ENCODE measurements at places on chromosomes 1 and 21. TPM values are rescaled to one million over a fixed set of nuclear protein-coding genes. Genes with fewer than 3 reads are reported as not detected.

DNA sequence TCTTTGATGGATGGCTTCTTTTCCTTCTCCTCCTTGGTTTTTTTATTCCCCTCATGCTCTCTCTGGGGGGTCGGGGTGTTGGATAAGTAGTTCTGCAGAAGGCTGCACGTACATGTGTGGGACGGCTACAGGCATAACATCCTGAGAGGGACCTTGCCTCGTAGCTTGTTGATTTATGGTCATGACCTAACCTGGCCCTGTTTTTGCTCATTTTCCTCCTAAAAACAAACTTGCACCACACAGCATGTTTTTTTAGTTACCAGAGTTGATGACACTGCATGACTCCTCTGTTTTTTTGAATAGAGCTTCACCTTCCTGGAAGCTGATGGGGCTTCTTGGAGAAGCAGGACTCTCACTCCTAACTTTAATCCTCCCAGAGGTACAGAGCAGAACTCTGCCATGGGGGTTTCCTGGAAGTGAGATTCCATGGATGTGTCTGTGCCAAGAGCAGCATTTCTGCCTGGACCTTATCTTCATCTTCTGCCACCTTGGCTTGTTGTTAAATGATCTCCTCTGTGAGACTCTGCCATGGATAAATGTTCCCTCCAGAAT lies 114.7 kb downstream of the PAPPA2 start:
- DNase-seq = no peak

DNA sequence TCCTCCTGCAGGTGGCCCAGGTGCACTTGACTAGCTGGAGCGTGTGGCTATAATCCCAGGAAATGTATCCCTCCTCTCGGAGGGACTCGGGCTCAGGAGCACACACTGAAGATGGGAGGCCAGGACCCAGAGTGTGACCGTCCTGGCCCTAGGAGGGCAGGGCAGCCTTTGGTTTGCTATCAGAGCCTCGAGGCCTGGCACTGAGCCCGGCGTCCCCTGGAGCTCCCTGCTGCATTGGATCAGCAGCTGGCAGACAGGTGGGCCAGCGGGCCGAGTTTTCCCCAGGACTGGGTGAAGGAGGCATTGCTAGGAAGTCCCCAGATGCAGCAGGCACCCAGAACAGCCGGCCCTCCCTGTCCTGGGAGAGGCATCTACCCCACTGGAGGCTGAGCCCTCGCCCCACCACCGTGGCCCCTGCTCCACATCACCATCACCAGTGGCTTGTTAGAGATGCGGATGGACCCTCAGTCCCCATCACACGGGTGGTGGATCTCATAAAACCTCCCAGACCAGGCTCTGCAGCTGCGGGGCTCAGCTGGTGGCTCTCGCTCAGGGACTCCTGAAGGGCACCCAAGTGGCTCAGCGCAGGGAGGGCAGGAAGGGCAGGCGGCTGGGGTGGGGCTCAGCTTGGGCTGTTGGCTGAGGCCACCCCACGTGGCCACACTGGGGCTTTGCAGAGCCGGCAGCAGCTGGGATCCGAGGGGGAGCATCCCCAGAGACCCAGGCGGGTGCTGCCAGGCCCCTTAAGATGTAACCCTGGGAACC lies 32.7 kb upstream of the POFUT2 start:
- peak; percentile 61 for DNase-seq

GRCh38 chr1:228148196-228148861 lies 1.4 kb upstream of the GJC2 start:
- peak; percentile 65 for DNase-seq

DNA sequence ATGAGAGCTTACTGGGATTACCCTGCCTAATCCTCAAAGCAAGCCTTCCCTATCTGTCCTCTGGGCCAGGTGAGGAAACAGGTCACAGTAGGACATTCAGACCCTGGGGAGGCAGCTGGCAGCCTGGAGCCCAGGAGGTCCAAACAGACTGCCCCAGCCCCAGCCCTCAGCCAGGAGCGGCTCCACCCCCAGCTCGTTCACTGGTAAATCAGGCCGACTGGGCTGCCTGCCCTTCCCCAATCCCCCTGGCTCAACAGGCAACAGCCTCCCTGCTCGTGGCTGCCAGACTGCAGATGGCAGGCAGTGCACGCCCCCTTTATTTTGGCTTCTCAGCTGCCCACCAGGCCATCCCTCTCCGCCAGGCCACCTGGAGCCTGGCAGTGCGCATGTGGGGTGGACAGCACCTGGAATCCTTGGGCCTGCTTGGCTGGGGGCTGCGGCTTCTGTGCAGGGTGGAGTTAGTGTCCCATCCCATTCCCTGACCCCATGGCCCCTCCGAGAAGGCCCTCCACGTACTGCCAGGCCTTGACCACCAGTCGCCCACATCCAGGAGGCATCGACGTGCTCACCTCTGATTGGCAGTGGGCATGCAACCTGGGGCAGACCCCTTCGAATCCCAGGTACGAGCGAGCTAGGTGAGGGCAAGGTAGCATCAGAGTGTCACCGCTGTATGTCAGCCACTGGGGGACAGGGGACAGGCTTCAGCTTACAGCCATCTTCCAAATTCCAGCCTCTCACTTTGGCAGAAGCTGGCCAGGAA lies 11.2 kb upstream of the ZNF670 start:
- DNase-seq = no peak

DNA sequence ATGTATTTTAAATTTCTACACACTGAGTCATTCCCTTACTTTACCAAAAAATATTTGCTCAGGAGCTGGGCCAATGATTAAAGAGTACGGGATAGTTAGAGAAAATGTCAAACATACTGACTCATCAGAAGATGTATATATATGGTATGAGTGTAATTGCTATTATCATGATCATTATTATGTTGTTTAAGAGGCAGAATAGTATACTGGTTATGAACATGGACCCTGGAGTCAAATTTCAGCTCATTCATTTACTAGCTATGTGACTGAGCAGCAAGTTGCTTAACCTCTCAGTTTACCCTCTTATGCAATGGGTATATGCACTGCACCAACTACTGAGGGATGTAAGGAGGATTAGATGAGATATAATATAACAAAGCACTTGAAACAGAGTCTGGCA lies 41.2 kb upstream of the USH2A start:
- DNase-seq = no peak

- DNase-seq = no peak
Observed at GRCh38 chr1:8378981-8379470, 61.1 kb downstream of the SLC45A1 start.

DNA sequence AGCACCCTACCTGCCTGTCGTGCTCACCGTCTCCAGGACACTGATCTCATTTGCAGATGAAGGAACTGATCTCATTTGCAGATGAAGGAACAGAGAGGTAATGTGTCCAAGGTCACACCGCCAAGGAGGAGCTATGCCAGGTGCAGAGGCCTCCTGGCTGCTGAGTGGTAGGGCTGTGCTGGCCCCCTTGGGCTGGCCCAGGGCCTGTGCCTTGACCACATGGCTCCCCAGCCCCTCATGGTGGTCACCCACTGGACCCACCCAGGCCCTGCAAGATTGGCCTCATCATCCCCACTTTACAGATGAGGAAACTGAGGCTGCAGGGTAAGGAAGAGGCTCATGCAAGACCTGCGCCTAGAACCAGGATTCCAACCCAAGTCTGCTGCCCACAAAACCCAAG lies 628.3 kb downstream of the MATN1 start:
- DNase-seq = no peak

DNA sequence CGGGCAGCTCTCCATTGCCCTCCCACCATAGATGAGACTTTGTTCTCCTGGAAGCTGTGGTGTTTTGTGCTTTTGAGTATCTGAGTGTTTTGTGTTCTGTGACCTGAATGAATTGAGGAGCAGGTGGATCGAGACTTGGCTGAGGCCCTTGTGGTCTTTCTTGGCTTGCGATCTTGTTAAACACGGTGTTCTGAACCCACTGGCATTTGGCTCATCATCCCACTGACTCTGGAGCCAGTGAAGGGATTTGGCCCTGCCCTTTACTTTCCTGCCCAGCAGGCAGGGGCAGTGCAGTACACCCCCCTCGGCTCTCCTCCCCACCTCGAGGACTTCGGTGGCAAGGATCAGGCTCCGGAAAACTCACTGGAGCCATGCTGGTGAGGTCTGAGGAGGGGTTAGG lies 30.6 kb downstream of the PKNOX1 start:
- DNase-seq = no peak

- DNase-seq = no peak
Observed at GRCh38 chr1:5563861-5564577, 428.2 kb downstream of the NPHP4 start.

GRCh38 chr1:200147094-200147493 lies 119.6 kb downstream of the NR5A2 start:
- DNase-seq = no peak

GRCh38 chr1:38269923-38270848 lies 223.6 kb upstream of the POU3F1 start:
- peak; percentile 76 for DNase-seq

- DNase-seq = peak; percentile 76
Observed at GRCh38 chr1:234724516-234725176, 114.7 kb upstream of the IRF2BP2 start.

GRCh38 chr1:14599800-14600199 lies 1.3 kb downstream of the KAZN start:
- no peak for DNase-seq

GRCh38 chr1:167627865-167628641 lies 2.0 kb upstream of the RCSD1 start:
- no peak for DNase-seq

GRCh38 chr1:109094871-109095270 lies 4.3 kb downstream of the TMEM167B start:
- no peak for DNase-seq

DNA sequence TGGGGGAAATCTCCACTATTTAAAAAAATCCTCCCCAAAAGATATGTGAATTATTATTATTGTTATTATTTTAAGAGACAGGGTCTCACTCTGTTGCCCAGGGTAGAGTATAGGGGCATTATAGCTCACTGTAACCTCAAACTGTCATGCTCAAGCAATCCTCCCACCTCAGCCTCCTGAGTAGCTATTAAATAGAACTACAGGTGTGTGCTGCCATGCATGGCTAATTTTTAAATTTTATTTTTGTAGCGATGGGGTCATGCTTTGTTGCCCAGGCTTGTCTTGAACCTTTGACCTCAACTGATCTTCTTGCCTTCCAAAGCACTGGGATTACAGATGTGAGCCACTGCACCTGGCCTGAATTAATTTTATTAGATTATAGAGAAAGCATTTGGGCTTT lies 116.8 kb downstream of the RABGAP1L start:
- no peak for DNase-seq

DNA sequence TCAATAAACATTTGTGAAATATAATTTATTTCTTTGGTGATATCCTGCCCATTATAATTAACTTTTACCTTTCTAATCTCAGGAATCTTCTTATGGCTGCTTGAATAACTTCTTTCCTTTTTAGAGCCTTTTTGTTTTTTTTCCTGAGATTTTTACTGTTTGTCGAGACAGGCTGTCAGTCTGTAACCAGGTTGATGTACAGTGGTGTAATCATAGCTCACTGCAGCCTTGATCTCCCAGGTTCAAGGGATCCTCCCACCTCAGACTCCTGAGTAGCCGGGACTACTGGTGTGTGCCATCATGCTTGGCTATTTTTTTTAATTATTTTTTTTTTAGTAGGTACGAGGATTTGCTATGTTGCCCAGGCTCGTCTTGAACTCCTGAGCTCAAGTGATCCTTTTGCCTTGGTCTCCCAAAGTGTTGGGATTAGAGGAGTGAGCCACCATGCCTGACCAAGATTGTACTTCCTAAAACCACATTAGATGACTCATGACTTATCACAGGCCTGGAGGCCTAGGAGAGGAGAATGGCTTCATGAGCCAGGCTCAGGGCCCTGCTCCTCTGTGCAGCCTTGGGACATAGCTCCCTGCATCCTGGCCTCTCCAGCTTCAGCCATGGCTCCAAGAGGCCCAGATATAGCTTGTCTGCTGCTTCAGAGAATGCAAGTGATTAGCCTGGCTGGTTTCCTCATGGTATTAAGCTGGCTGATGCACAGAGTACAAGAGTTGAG lies 48.6 kb downstream of the CTH start:
- no peak for DNase-seq

DNA sequence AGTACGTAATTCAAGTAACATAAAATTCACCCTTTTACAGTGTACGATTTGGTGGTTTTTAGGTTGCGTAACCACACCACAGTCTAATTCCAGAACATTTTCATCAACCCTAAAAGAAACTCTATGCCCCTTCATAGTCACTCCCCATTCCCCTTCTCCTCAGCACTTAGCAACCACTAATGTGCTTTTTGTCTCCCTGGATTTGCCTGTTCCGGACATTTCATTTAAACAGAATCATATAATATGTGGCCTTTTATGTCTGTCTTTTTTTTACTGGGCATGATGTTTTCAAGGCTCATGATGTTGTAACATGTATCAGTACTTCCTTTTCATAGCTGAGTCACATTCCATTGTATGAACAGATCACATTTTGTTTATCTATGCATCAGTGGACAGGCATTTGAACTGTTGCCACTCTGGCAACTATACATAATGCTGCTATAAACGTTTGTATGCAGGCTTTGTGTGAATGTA lies 20.8 kb downstream of the OBSCN start:
- no peak for DNase-seq

GRCh38 chr1:67227196-67227595 lies 60.9 kb downstream of the IL23R start:
- no peak for DNase-seq

The ARTN gene
- 2.9 TPM for polyA plus RNA-seq

The CYP4Z1 gene
- 0.10 TPM for polyA plus RNA-seq

The SLX9 gene
- polyA plus RNA-seq = 11.5 TPM

The ERICH3 gene
- polyA plus RNA-seq = 1.4 TPM

The TNFRSF9 gene
- polyA plus RNA-seq = 0.21 TPM

The KCNE2 gene
- polyA plus RNA-seq = 0.80 TPM

The SKI gene
- 72.1 TPM for polyA plus RNA-seq

The A3GALT2 gene
- polyA plus RNA-seq = not detected

The PERM1 gene
- polyA plus RNA-seq = 0.38 TPM

The LCE1A gene
- not detected for polyA plus RNA-seq

All from left lung (tissue), 14 donors.